DMS153 (cell line): ENCODE measurements at places on chromosomes 1 and 21.
A peak's percentile ranks its signal among the peaks of the same experiment; 100 is the strongest.

DNA sequence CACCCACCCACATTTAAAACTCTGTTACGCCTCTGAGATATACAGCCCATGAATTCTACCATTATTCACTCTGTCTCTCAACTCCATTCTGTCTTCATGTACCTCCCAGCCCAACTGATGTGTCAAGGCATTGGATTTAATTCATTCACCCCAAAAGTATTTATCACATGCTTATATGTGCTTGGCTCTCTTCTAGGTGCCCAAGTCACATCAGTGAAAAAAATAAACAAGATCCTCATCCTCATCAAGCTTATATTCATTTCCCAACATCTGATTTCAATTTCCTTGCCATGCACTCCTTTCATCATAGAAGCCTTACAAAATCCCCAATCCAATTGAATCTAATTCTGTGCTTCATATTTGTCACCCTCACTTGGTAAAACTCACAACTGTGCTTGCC, 967.6 kb downstream of the LTN1 start:
- DNase-seq = no peak

DNA sequence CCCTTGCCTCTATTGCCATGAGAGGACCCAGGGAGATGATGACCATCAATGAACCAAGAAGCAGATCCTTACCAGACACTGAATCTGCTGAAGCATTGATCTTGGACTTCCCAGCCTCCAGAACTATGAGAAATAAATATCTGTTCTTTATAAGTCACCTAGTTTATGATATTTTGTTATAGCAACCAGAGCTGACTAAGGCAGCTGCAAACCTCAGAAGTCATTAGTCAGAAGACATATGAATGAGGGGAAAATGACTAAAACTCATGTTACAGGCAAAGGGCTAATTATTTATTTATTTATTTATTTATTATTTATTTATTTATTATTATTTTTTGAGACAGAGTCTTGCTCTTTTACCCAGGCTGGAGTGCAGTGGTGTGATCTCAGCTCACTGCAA, 321.1 kb downstream of the TGFB2 start:
- DNase-seq = no peak

- DNase-seq = peak; percentile 39
These were observed 96.6 kb downstream of the SEC16B start for GRCh38 chr1:177873238-177873637.

DNA sequence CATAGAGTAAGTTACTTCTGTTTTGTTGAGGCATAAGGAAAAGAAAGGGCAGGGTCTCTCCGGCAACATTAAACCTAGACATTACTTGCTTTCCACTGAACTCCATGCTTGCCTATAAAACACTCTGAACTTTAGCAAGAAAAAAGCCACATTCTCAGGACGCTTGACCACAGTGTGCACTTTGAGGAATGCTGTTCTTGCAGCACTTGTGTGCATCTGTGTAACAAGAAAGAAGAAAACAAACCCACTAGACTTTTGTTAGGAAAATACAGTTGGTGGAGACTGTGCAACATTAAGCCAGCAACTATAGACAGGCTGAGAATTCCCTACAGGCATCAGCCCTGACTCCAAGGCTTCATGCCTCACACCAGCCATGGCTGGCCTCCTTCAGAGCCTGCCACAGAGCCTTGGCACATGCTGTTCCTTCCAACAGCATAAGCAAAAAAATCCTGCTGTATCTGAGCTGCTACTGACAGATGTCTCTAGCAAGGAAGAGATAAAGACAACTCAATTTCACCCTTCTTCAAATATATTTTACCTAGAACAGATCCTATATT, 5.8 kb downstream of the PDZK1 start:
- DNase-seq = no peak

GRCh38 chr1:40945491-40945973, 34.0 kb upstream of the CTPS1 start:
- no peak for DNase-seq

DNA sequence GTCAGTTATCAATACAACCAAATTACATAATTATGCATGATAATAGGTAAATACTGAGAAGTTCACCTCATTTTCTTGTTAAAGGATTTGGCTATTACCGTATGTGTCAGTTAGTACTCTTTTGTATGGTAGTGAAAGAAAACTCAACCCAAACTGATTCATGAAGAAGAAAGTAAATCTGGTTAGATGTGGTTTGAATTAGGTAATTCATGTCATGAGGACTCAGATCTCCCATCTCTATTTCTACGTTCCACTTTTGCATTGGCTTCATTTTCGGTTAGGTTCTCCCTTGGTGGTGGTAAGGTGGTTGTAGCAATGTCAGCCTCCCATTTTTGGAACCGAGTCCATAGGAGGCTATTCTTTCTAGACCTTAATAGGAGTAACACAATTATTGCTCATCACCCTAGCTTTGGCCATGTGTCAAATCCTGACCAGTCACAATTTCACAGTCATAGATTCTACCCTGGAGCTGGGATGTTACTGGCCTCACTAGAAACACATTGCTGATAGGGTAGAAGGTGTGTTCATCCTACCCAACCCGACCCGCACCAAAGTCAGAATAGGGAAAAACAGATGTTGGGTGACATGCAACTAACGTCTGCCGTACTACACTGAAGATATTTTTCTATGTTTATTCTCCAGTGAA, 97.6 kb downstream of the OSBPL9 start:
- DNase-seq = no peak

GRCh38 chr1:98027103-98027705, 106.4 kb upstream of the DPYD start:
- DNase-seq = no peak

GRCh38 chr1:218850367-218850766, 323.3 kb upstream of the LYPLAL1 start:
- no peak for DNase-seq

GRCh38 chr1:230677200-230677599, 34.9 kb downstream of the COG2 start:
- no peak for DNase-seq

- DNase-seq = peak; percentile 97
These were observed 214.2 kb downstream of the RERE start for GRCh38 chr1:8603220-8603616.
